ENCODE measurements at places on chromosomes 6 and 20. TPM values are rescaled to one million over a fixed set of nuclear protein-coding genes. Genes with fewer than 3 reads are reported as not detected.

- H3K4me3 ChIP-seq: no peak overlapping the region
- no peaks in the 10 kb centered on the region for H3K36me3 ChIP-seq
- no peak for DNase-seq
Measured at GRCh38 chr6:106470316-106470715, 109.8 kb downstream of the CRYBG1 start.

DNA sequence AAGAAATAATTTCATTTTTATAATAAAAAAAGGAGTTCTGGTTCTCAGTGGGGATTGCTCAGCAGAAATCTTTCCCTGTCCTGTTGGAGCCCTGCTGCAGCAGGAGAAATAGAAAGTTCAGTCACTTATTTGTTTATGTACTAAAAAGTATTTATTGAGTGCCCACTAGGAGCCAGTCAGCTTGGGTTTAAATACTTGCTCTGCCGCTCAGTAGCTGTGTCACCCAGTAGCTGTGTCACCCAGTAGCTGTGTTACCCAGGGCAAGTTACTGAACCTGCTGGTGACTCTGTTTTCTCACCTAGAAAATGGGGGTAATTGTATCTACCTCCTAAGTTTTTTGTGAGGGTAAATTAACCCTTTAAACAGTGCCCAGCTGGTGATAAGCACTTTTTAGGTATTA is 32.9 kb downstream of the FOXF2 start:
- DNase-seq: no peak
- H3K36me3 ChIP-seq: no peaks in the 10 kb centered on the region
- no peaks in the 10 kb centered on the region for H3K4me1 ChIP-seq
- no peak overlapping the region for H3K27ac ChIP-seq
- H3K4me3 ChIP-seq: no peak overlapping the region
- no peaks in the 10 kb centered on the region for H3K27me3 ChIP-seq

DNA sequence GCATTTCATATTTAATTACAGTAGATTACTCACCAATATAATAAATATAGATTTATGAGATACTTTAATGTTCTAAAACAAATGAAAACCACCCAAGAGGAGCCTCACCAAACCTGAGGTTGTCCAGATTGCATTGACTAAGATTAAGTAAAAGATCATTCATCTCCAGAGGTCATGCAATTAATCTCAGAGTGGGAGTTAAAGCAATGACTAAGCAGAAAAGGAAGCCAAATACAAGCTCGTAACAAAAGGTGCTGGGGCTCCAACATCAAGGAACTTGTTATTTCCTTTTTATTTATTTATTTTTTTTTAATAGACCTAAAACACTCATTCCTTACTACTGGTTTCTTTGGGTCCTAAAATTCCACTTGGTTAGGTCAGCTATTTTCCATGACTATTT is 57.7 kb downstream of the RSPO3 start:
- H3K4me1 ChIP-seq: no peaks in the 10 kb centered on the region
- H3K27me3 ChIP-seq: no peaks in the 10 kb centered on the region
- H3K4me3 ChIP-seq: no peak overlapping the region
- no peaks in the 10 kb centered on the region for H3K36me3 ChIP-seq

GRCh38 chr6:123022975-123023374 is 26.9 kb downstream of the CLVS2 start:
- no peaks in the 10 kb centered on the region for H3K36me3 ChIP-seq
- H3K4me3 ChIP-seq: no peak overlapping the region
- H3K27ac ChIP-seq: no peak overlapping the region

DNA sequence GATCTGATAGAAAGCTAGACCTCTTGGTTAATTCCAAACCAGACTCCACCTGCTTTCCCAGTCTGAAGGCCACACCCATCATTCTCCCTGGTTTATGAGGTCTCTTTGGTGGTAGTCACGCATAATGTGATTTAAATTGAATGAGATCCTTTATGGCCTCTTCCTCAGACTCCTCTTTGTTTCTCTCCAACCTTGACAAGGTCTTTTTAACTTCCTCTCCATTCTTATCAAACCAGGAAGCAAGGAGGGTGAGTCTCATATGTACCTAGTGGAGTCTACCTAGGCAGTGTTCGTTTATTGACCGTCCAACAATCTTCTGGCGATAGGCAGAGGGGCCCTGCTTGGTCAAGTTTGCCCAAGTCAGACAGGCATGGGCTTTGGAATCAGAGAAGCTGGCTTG is 184.2 kb upstream of the LAMP5 start:
- H3K36me3 ChIP-seq: no peaks in the 10 kb centered on the region
- no peak for DNase-seq
- H3K27me3 ChIP-seq: no peaks in the 10 kb centered on the region
- no peak overlapping the region for H3K27ac ChIP-seq
- no peak overlapping the region for H3K4me3 ChIP-seq
- H3K4me1 ChIP-seq: no peaks in the 10 kb centered on the region

DNA sequence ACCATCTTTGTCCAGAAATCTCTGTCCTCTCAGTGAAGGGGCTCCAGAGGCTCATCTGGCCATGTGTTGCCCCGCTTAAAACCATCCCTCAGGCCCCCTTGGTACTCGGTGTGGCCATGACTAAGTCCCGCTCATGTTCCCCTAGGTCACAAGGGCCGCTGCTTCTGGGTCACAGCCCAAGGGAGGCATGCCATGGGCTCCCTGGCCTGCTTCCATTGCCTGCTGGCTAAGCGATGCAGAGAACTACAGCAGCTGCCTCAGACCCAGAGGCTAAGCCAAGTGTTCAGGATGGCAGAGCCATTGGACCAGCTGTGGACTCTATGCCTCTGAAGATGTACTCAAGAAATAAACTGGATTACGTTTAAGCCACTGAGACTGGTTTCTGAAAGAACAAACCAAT is 95.5 kb downstream of the ZFP64 start:
- DNase-seq: no peak
- H3K27ac ChIP-seq: no peak overlapping the region
- H3K4me3 ChIP-seq: no peak overlapping the region
- H3K4me1 ChIP-seq: no peaks in the 10 kb centered on the region
- no peaks in the 10 kb centered on the region for H3K27me3 ChIP-seq
- H3K36me3 ChIP-seq: no peaks in the 10 kb centered on the region

DNA sequence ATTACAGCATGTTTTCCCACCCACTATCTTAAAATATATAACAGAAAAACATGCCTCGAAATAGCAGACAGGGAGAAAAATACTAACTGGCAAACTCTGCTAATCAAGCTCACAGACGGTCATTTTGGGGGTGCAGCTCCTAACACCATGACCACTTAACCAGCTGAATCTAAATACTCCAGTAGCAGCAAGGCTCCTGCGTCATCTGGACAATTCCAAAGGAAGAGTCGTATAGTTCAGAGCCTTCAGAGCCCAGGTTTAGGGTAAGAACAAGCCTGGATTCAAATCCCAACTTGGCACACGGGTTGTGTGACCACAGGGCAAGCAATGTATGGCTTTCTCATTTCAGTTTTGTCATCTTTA is 81.3 kb upstream of the COL21A1 start:
- no peak for DNase-seq
- no peaks in the 10 kb centered on the region for H3K27me3 ChIP-seq
- no peak overlapping the region for H3K27ac ChIP-seq
- H3K36me3 ChIP-seq: no peaks in the 10 kb centered on the region
- no peaks in the 10 kb centered on the region for H3K4me1 ChIP-seq

DNA sequence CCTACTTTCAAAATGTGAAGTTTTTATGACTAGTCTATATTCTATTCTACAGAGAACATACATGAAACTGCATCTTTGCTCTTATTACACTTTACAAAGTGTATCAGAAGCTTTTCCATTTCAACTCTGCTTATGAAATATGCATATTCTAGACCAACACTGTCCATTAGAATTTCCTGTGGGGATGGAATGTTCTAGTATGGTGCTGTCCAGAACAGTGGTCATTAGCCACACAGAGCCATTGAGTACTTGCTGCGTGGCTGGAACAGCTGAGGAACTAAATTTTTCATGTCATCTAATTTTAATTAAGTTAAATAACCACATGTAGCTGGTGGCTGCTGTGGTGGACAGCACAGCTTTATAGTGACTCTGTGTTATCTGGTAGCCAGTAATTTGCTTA is 105.9 kb upstream of the PDE10A start:
- no peaks in the 10 kb centered on the region for H3K4me1 ChIP-seq
- no peak overlapping the region for H3K27ac ChIP-seq
- H3K36me3 ChIP-seq: no peaks in the 10 kb centered on the region
- H3K4me3 ChIP-seq: no peak overlapping the region
- DNase-seq: no peak

GRCh38 chr6:168084465-168085160 is 5.6 kb upstream of the FRMD1 start:
- no peaks in the 10 kb centered on the region for H3K27me3 ChIP-seq
- H3K27ac ChIP-seq: no peak overlapping the region

GRCh38 chr6:43912598-43913371 is 142.8 kb downstream of the VEGFA start:
- H3K27ac ChIP-seq: peak overlapping the region; percentile 73
- H3K36me3 ChIP-seq: no peaks in the 10 kb centered on the region
- H3K4me1 ChIP-seq: peaks cover 55% of the 10 kb centered on the region
- H3K27me3 ChIP-seq: no peaks in the 10 kb centered on the region
- DNase-seq: no peak
- no peak overlapping the region for H3K4me3 ChIP-seq

- H3K4me1 ChIP-seq: peaks cover 20% of the 10 kb centered on the region
- H3K36me3 ChIP-seq: no peaks in the 10 kb centered on the region
- DNase-seq: no peak
- no peak overlapping the region for H3K27ac ChIP-seq
- H3K27me3 ChIP-seq: no peaks in the 10 kb centered on the region
Measured at GRCh38 chr6:2984738-2985406, 13.5 kb upstream of the SERPINB6 start.

- no peak overlapping the region for H3K4me3 ChIP-seq
- DNase-seq: no peak
- H3K27ac ChIP-seq: no peak overlapping the region
- no peaks in the 10 kb centered on the region for H3K27me3 ChIP-seq
- H3K4me1 ChIP-seq: no peaks in the 10 kb centered on the region
Measured at GRCh38 chr6:133208183-133208755, 32.9 kb upstream of the EYA4 start.

DNA sequence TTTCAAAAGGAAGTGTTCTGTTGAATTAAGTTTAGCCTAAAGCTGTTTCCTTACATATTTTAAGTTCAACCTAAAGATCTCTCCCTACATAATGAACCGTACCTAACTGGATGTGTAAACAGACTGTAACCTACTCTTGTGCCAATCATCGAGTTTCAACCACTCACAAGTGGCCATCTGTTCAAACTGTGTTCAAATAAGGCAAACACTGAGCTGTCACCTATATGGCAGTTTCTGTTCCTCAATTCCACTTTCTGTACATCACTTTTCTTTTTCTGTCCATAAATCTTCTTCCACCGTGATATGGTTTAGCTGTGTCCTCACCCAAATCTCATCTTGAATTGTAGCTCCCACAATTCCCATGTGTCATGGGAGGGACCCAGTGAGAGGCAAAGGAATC is 428.6 kb downstream of the HACE1 start:
- H3K4me3 ChIP-seq: no peak overlapping the region
- no peak overlapping the region for H3K27ac ChIP-seq
- no peak for DNase-seq
- no peaks in the 10 kb centered on the region for H3K4me1 ChIP-seq

GRCh38 chr20:60086821-60087562 is 128.8 kb downstream of the CDH26 start:
- H3K27me3 ChIP-seq: no peaks in the 10 kb centered on the region
- H3K27ac ChIP-seq: no peak overlapping the region
- no peak for DNase-seq
- H3K4me1 ChIP-seq: no peaks in the 10 kb centered on the region

DNA sequence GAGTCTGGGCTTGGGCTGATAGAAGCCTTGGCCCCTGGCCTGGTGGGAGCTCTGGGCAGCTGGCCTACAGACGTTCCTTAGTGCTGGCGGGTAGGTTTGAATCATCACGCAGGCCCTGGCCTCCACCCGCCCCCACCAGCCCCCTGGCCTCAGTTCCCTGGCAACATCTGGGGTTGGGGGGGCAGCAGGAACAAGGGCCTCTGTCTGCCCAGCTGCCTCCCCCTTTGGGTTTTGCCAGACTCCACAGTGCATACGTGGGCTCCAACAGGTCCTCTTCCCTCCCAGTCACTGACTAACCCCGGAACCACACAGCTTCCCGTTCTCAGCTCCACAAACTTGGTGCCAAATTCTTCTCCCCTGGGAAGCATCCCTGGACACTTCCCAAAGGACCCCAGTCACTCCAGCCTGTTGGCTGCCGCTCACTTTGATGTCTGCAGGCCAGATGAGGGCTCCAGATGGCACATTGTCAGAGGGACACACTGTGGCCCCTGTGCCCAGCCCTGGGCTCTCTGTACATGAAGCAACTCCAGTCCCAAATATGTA is 957 bp upstream of the VEGFA start:
- H3K27ac ChIP-seq: peak overlapping the region; percentile 98
- peaks cover 2% of the 10 kb centered on the region for H3K4me1 ChIP-seq
- no peak overlapping the region for H3K4me3 ChIP-seq
- H3K36me3 ChIP-seq: no peaks in the 10 kb centered on the region

- H3K36me3 ChIP-seq: no peaks in the 10 kb centered on the region
- H3K27me3 ChIP-seq: no peaks in the 10 kb centered on the region
- no peak overlapping the region for H3K4me3 ChIP-seq
- H3K4me1 ChIP-seq: no peaks in the 10 kb centered on the region
Measured at GRCh38 chr6:157607317-157608109, 215.5 kb upstream of the SNX9 start.

- no peak overlapping the region for H3K27ac ChIP-seq
- H3K36me3 ChIP-seq: no peaks in the 10 kb centered on the region
- H3K4me1 ChIP-seq: no peaks in the 10 kb centered on the region
- DNase-seq: no peak
- H3K4me3 ChIP-seq: no peak overlapping the region
- no peaks in the 10 kb centered on the region for H3K27me3 ChIP-seq
Measured at GRCh38 chr20:13389115-13389514, 168.0 kb downstream of the ISM1 start.

PGBD1 gene
- 0.87 TPM for total RNA-seq

CCN2 gene
- total RNA-seq: 68.2 TPM

SRMS gene
- total RNA-seq: not detected

GUCA1A gene
- total RNA-seq: 0.12 TPM

CNR1 gene
- total RNA-seq: 0.76 TPM

SPATA25 gene
- total RNA-seq: 0.87 TPM

TENT5A gene
- 7.1 TPM for total RNA-seq

NR2E1 gene
- total RNA-seq: not detected

FABP7 gene
- total RNA-seq: not detected

C2 gene
- total RNA-seq: 6.3 TPM

TMEM170B gene
- 2.3 TPM for total RNA-seq
